ENCODE measurements at places on chromosomes 5 and 9. TPM values are rescaled to one million over a fixed set of nuclear protein-coding genes. Genes with fewer than 3 reads are reported as not detected.

Gene QRFP
- not detected for total RNA-seq

Gene NME5
- total RNA-seq = 0.29 TPM

Gene REEP2
- 12.3 TPM for total RNA-seq

Gene SPINK7
- total RNA-seq = not detected

Gene SCGB3A1
- not detected for total RNA-seq

Gene PDE8B
- 1.6 TPM for total RNA-seq

Gene PDZD2
- total RNA-seq = 0.91 TPM

GRCh38 chr5:59768152-59769040, 125.1 kb downstream of the PDE4D start:
- DNase-seq = peak; percentile 86

- peak; percentile 91 for DNase-seq
Measured at GRCh38 chr5:125408448-125409233, 662.2 kb upstream of the ZNF608 start.

DNA sequence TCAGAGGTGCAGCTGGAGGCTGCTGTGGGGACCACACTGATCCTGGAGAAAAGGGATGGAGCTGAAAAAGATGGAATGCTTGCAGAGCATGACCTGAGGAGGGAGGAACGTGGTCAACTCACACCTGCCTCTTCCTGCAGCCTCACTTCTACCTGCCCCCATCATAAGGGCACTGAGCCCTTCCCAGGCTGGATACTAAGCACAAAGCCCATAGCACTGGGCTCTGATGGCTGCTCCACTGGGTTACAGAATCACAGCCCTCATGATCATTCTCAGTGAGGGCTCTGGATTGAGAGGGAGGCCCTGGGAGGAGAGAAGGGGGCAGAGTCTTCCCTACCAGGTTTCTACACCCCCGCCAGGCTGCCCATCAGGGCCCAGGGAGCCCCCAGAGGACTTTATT, 5.9 kb upstream of the SLC6A7 start:
- DNase-seq = no peak

DNA sequence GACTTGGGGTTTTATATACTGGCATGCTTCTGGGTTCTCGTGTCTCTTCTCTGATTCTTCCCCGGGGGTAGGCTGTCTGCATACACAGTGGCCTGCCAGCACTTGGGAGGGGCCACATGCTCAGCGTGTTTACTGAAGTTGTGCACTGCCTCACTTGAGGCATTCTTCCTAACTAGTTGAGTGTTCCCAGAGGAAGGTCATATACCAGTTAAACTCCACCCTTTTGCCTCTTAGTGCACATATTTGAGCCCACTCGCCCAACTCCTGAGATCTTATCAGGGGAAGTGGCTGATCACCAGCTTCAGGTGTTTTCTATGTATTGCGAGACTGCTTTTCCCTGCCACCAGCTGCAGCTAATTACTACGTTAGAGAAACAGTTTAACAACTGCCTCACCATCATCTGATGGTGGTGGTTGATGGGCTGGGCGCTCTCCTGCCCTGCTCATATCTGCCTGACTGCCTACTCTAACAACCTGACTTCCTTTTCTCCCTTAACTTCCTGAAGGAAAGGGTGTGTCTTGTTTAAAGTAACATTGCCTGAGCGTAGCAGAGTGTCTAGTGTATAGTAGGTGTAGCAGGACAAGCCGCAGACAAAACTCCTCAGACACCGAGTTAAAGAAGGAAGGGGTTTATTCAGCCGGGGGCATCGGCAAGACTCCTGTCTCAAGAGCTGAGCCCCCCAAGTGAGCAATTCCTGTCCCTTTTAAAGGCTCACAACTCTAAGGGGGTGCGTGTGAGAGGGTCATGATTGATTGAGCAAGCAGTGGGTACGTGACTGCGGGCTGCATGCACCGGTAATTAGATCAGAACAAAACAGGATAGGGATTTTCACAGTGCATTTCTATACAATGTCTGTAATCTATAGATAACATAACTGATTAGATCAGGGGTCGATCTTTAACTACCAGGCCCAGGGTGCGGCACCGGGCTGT, 60.1 kb upstream of the CLINT1 start:
- DNase-seq = no peak

- peak; percentile 64 for DNase-seq
Measured at GRCh38 chr5:102807878-102808502, 52.9 kb downstream of the PAM start.
